Esophagus squamous epithelium (tissue), 5 donors: ENCODE measurements at places on chromosomes 4 and X. TPM values are rescaled to one million over a fixed set of nuclear protein-coding genes. Genes with fewer than 3 reads are reported as not detected.

DNA sequence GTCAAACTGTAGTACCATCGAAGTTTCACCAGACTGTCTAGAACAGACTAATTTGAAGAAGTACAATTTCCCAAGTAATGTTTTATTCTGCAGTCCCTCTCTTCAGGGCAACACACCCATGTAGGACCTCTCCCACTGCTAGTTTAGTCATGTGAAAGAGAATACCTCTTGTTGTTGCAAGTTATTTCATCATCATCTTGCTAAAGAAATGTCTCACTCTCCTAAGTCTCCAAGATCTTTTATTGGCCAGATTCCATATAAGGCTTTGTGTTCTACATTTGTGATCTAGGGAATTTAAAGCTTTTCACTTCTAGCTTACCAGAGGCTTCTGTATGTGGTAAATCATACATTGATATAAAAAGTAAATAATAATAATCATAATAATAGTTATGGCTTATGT lies 745.3 kb upstream of the MAGEB2 start:
- DNase-seq: no peak

DNA sequence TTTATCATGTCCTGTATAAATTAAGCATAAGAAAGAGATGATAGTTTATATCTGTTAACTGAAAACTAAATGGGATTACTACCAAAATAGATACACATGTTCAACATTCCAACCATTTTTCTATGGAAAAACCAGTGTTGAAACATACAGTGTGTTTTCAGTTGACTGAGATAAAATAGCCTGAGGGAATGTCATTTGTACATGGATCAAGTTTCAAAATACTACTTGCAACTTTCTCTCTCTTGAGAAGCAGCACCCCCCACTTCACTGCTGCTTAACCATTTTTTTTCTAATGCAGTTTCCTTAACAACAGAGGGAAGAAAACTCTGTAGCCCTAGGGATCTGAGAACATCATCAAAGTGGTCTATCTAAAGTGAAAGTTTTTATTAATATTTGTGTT lies 70.8 kb downstream of the NPNT start:
- no peak for DNase-seq

Gene SLC9B1
- 0.76 TPM for total RNA-seq

Gene PHOX2B
- not detected for total RNA-seq

DNA sequence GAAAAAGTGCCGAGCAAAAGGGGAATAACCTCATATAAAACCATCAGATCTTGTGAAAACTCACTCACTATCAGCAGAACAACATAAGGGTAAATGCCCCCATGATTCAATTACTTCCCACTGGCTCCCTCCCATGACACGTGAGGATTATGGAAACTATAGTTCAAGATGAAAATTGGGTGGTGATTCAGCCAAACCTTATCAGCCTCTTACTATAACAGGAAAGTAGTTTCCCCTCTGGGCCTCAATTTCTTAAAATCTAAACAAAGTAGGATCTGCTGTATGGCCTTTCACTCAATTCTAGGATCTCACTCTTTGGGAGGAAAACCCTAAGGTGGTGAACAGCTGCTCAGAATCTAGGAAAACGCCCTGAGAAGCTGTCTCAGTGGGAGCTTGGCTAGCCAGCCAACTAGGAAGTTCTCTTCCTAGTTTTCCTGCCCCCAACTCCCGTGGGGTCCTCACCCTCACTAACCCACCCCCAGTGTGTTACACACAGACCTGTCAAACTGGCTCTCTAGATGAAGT lies 1017.1 kb upstream of the HS3ST1 start:
- DNase-seq: no peak

Gene NKX6-1
- 3.3 TPM for total RNA-seq

- no peak for DNase-seq
Measured at GRCh38 chr4:184649971-184650855, 675 bp downstream of the PRIMPOL start.

DNA sequence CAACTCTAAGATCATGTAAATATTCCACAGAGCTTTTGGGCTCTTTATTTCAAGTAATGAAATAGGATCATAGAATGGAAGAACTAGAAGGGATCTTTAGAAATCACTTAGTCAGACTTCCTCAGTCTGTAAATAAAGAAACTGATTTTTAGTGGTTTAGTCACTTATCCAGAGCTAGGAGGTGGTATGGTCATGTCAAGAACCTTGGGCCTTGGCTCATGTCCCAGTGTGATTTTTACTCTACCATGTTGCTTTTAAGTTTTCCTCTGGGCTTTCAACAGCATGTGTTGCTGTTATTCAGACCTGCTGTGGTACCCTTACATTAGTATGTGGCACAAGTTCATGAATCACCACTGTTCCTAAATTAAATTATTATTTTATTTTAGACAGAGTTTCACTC lies 184.9 kb downstream of the FRAS1 start:
- DNase-seq: no peak

Gene CXCL10
- 0.53 TPM for total RNA-seq

GRCh38 chr4:68077737-68078136 lies 51.9 kb downstream of the TMPRSS11F start:
- DNase-seq: no peak

GRCh38 chr4:14679906-14680305 lies 322.4 kb upstream of the CPEB2 start:
- DNase-seq: no peak

- DNase-seq: no peak
Measured at GRCh38 chr4:31349907-31350306, 629.7 kb downstream of the PCDH7 start.

- DNase-seq: no peak
Measured at GRCh38 chr4:128227991-128228571, 59.5 kb downstream of the PGRMC2 start.

DNA sequence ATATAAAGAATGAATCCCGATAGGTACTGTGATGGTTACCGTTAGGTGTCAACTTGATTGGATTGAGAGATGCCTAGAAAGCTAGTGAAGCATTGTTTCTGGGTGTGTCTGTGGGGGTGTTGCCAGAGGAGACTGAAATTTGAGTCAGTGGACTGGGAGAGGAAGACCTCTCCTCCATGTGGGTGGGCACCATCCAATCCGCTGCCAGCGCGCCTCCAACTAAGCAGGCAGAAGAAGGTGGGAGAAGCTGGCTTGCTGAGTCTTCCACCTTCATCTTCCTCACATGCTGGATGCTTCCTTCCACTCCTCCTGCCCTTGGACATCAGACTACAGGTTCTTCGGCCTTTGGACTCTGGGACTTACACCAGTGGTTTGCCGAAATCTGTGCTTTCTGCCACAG lies 40.1 kb downstream of the WFS1 start:
- no peak for DNase-seq

Gene UNC5C
- 0.95 TPM for total RNA-seq

- no peak for DNase-seq
Measured at GRCh38 chr4:112063260-112063659, 82.0 kb upstream of the FAM241A start.

- no peak for DNase-seq
Measured at GRCh38 chr4:126937846-126938422, 694.8 kb upstream of the INTU start.

Gene TMEM271
- total RNA-seq: 0.19 TPM

Gene SOX3
- total RNA-seq: not detected

GRCh38 chr4:16133406-16133805 lies 49.6 kb upstream of the PROM1 start:
- no peak for DNase-seq

Gene STAP1
- not detected for total RNA-seq

Gene CYSLTR1
- 0.76 TPM for total RNA-seq

Gene CTAG1B
- not detected for total RNA-seq

DNA sequence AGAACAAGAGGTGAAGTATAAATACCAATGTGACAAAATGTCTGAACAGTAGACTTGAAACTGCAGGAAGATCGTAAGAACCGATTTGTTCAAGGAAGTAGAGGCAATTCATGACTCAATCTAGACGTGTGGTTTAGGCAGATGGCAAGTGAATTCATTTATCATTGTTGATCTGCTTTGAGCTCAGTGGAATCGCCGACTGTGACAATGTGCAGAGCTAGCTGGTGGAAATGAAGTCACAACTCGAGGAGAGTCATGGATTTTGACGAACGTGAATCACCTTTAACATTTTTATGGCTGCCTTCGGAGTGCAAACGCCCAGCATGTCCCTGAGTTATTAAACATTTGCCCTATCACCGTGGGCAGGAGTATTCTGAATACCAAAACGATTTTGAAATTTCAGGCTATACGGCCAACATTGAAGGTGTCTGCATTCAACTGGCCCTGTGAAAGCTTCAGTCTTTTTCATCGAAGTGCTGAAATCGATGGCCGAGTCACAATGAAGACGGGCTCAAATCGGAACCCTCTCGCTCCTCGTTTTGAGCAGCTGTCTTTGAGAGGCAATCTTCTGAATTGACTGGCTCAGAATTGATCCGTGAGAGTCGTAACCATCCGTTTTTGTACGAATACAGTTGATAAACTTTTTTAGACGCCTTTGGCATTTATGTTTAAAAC lies 689 bp upstream of the OGT start:
- no peak for DNase-seq

DNA sequence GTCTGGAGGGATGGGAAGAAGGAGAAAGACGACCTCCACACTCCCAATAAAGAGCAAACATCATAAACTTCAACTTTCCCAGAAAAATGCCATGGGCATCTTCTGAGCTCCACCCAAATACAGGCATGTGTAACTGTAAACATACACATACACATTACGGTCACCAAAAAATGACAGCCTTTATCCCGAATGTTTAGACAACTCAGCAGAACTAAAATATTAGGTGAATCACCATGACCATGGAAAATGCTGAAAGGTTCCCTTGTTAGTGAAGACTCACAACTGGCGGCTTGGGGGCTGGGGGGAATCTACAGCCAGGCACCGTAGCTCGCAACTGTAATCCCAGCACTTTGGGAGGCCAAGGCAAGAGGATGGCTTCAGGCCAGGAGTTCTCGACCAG lies 33.0 kb downstream of the PRKX start:
- no peak for DNase-seq

DNA sequence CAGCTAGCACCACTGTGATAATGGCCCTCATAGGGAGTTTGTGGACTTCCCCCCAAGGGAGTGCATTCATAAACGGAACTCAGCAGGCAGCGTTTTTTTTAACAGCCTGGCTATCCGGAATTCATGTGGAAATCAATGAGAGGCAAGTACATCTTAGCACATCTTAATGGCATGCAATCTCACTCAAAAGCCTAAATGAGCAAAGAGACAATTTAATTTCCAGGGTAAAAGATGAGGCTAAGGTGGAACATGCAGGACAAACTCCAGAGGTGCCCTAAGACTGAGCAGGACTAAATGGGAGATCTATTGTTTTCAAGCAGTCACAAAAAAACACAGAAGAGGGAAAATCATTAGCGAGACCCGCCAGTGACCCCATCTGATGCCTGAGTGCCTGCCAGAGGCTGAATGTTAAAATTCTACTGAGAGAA lies 243.5 kb upstream of the KCNIP4 start:
- DNase-seq: no peak

- no peak for DNase-seq
Measured at GRCh38 chr4:105558277-105558676, 5.9 kb downstream of the ARHGEF38 start.

DNA sequence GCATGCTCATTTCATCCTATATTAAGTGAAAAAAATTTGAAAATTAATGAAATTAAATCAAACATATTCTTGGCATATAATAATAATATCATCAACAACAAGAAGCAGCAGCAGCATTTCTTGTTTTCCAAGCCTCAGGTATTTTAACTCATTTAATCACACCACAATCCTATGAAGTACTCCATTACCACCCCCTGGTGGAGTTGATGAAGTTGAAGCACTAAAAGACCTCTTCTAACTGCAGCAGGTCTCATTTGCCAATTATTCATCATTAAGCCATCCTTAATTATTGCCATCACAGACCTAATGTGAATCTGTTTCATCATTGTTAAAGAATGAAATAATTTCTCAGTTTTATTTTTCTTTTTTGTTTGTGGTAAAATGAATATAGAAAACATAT lies 801.4 kb upstream of the GRID2 start:
- no peak for DNase-seq

Gene DCHS2
- 0.57 TPM for total RNA-seq

- no peak for DNase-seq
Measured at GRCh38 chrX:17564689-17565409, 172.4 kb upstream of the SCML1 start.

GRCh38 chrX:45424326-45424725 lies 223.7 kb upstream of the DIPK2B start:
- no peak for DNase-seq

GRCh38 chr4:150078579-150079080 lies 385 bp downstream of the DCLK2 start:
- no peak for DNase-seq

- no peak for DNase-seq
Measured at GRCh38 chr4:4783847-4784246, 75.6 kb upstream of the MSX1 start.

DNA sequence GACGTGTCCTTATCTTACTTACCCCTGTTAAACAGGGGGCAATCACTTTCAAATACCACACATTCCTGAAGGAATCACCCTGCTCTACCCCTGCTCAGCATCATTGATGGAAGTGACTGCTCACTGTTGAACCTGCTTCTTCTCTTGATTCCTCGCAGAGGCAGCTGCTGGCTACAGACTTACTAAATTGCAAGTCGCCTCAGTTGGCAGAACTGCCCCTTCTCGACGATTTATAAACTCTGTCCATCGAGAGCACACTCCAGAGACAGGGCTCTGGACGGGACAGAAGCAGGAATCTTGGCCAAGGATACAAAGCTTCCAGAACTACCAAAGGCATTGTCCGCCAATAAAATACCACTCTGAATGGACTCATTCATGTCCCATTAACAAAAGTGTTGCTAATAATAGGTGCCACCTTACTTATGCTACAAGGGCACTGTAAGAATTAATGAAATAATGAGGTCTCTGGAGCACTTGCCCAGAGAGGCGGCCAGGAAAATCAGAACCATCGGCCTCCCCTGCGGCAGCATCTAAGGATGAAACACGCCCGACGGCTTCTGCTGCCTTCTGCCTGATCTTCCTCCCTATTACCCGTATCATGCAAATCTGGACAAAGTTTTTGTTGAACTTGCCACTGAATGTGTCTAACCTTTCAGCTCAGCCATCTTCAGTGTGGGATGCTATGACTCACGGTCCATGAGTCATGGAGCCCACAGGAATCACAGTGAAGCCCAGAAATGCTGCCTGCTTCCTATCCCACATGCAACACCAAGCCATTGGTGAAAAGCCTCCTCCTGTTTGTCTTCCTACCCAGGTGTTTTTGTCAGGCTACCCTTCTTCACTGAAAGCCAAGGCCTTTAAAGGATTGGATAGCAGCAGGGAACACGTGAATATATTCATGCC lies 164.9 kb downstream of the MAML3 start:
- DNase-seq: no peak

- DNase-seq: no peak
Measured at GRCh38 chrX:7047951-7048350, 99.6 kb upstream of the STS start.

DNA sequence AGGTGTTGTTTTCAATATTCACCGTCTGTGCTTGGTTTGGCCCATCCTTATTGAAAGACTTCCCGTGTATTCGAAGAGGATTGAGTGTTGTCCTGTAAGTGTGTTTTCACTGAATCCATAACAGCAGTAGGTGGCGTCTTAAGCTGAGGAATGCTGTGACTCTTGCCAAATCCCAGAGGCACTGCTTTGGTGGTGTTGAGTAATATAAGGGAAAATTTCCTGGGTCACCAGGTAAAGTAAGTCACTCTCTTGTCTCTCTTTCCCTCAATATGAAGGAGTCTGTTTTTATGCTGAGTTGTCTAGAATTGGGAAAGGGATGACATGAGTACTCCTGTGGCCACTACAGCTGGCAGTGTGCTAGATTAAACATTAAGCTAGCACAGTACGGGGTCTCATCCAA lies 146.7 kb upstream of the ZXDB start:
- DNase-seq: no peak

Gene SMS
- 19.0 TPM for total RNA-seq

- DNase-seq: no peak
Measured at GRCh38 chr4:146154057-146154456, 21.5 kb upstream of the LSM6 start.

Gene GUCY1B1
- total RNA-seq: 1.7 TPM
